Keratinocyte (primary cell): ENCODE measurements at places on chromosomes 13 and 19. TPM values are rescaled to one million over a fixed set of nuclear protein-coding genes. Genes with fewer than 3 reads are reported as not detected.

NXNL1 gene
- polyA plus RNA-seq: not detected in 3 replicates

DNA sequence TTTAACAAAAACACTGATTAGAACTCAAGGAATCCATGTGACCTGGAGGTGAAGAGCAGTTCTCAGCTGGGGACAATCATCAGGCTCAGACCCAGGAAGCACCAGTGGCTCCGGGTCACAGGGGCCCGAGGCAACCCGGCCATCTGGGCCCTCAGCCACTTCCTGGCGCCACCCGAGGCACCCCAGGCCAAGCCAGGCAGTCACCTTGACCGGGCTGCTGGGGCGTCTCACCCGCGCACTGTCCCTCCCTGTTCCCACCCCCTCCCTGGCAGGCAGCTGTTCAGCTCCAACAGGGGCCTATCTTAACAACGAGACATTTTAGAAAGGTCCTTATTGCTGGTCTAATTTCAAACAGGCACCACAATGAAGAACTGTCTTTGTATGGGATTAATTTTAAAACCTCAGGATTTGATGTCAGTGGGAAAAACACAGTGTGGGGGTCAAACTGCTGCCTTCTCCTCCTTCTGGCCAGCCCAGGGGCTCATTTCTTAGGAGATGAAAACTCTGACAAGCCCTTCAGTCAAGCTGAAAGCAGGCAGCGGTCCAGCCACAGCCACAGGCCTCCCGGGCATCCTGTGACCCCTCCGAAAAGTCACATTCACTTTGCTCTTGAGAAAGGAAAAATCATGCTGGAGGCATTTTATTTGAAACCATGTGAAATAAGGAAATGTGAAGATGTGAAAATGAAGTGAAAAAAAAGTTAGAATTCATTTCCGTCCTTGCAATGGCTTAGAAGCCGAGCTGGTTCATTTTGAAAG lies 83.3 kb downstream of the KCTD15 start:
- DNase-seq: no peak

- peak; percentile 40 for DNase-seq
Observed at GRCh38 chr13:32897296-32897695, 118.9 kb upstream of the KL start.

- no peak for DNase-seq
Observed at GRCh38 chr19:10888421-10888866, 17.1 kb downstream of the CARM1 start.

- no peak for DNase-seq
Observed at GRCh38 chr19:55362990-55363716, at the start of gene GARIN5B. GARIN5B (minus strand) TSS chr19:55363260; CDS start chr19:55363066, 194 bp downstream.

- no peak for DNase-seq
Observed at GRCh38 chr19:49556412-49557398, 23.7 kb downstream of the NOSIP start.

DNA sequence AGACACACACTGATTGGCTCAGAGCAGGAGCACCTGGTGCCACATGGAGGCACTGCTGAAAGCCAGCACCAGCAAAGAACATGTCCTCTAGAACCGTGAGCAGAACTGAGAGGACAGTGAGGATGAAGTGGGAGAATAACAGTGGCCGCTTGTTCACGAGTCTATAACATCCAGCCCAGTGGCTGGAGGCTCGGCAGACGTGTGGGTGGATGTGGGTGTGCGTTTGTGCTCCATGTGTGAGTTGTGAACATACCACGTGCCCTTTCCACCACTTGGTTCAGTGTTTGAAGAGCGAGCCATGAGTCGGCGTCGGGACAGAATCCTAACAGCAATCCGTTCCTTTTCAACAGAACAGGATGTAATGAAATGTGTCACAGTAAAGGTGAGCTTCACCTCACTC lies 113.0 kb downstream of the SOX1 start:
- DNase-seq: no peak

DNA sequence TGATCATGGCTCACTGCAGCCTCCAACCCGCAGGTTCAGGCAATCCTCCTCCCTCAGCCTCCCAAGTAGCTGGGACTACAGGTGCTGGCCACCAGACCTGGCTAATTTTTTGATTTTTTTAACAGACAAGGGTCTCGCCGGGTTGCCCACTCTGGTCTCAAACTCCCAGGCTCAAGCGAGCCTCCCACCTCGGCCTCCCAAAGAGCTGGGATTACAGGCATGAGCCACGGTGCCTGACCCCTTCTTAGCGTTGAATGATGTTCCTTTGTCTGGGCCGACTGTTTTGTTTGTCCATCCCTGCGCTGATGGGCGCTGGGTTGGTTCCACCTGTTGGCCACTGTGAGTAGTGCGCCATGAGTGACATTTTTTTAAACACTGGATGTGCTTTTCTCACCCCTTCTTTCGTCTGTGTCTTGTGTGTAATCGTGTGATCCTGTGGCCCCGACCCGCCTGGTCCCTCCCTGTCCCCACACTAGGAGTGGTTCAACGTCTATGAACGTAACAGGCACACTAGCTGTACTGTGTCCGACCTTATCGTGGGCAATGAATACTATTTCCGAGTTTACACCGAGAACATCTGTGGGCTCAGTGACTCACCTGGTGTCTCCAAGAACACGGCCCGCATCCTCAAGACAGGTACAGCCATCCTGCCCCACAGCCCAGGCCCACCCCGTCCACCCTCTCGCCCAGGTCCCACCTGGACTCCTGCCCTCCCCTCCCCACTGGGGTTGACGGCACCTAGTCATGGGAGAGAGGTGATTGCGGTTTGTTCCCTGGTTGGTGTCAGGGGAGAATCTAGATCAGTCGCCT lies 15.0 kb upstream of the EMC10 start:
- DNase-seq: no peak

GRCh38 chr13:33312150-33312860 lies 26.8 kb upstream of the STARD13 start:
- no peak for DNase-seq

DNA sequence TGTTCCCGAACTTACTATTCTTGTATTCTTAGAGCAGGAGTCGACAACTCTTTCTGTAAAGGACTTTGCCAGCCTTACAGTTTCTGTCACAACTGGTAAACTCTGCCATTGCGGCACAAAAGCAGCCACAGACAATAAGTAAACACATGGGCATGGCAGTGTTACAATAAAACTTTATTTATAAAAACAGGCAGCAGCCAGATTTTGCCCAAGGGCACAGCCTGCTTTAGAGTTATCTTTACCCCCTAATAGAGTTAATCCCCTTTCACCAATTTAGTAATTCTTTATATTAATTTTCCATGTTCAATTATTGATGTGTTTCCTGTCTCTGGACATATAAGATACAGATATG lies 19.4 kb downstream of the DOCK9 start:
- DNase-seq: no peak

RAB3D gene
- polyA plus RNA-seq: 63.1 to 99.0 TPM (median 66.0 TPM) in 3 replicates

DNA sequence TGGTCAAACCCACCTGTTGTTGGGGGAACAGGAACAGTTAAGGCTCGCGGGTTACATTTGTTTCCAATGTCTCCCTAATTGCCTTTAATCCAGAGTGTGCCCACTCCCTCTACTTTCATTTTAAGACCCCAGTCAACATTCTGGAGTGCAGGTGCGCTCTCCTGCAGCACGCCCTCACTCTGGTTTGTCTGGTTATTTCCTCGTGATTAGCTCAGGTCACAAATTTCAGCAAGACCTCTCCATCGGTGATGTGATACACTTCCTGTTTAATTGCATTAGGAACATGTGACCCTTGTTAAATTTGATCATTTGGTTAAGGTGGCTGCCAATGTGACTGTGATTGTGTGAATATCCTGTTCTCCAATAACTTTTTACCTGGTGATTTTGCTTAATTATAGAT lies 53.0 kb downstream of the TEX29 start:
- DNase-seq: no peak

GRCh38 chr13:42218576-42218975 lies 53.4 kb upstream of the AKAP11 start:
- no peak for DNase-seq

GRCh38 chr19:30064348-30064699 lies 122.3 kb downstream of the URI1 start:
- no peak for DNase-seq
